ENCODE measurements at places on chromosomes 1 and 21. TPM values are rescaled to one million over a fixed set of nuclear protein-coding genes. Genes with fewer than 3 reads are reported as not detected.

Gene TSPAN2
- total RNA-seq, result 3.5 TPM

- DNase-seq, result no peak
These were observed 97.3 kb downstream of the USH2A start for GRCh38 chr1:216325946-216326345.

GRCh38 chr1:8061673-8062386 is 35.7 kb upstream of the ERRFI1 start:
- DNase-seq, result no peak

- no peak for DNase-seq
These were observed 30.2 kb downstream of the FAM177B start for GRCh38 chr1:222767152-222767571.

GRCh38 chr1:150564051-150564991 is 15.1 kb downstream of the MCL1 start:
- DNase-seq, result no peak

DNA sequence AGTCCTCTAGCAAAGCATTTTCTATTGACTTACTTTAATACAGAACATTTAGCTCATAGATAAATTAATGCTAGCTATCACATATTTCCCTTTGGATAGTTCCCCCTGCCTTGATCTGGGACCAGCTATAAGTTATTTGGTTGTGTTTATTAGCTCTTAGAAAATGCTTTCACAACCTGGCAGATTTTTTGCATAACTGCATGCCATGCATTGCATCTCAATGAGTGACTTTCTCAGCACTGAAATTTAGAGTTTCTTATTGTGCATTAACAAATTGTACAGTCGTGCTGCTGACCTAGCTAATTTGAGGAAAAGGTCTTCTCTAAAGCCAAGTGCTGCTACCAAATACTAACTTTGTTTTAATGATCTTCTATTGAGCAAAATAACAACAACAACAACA is 164.8 kb downstream of the PLPPR5 start:
- no peak for DNase-seq

- no peak for DNase-seq
These were observed 36.0 kb downstream of the ZNF281 start for GRCh38 chr1:200373811-200374231.

Gene CACNA1S
- not detected for total RNA-seq

Gene CYYR1
- 4.7 TPM for total RNA-seq
